ENCODE measurements at places on chromosomes 2 and 18.

DNA sequence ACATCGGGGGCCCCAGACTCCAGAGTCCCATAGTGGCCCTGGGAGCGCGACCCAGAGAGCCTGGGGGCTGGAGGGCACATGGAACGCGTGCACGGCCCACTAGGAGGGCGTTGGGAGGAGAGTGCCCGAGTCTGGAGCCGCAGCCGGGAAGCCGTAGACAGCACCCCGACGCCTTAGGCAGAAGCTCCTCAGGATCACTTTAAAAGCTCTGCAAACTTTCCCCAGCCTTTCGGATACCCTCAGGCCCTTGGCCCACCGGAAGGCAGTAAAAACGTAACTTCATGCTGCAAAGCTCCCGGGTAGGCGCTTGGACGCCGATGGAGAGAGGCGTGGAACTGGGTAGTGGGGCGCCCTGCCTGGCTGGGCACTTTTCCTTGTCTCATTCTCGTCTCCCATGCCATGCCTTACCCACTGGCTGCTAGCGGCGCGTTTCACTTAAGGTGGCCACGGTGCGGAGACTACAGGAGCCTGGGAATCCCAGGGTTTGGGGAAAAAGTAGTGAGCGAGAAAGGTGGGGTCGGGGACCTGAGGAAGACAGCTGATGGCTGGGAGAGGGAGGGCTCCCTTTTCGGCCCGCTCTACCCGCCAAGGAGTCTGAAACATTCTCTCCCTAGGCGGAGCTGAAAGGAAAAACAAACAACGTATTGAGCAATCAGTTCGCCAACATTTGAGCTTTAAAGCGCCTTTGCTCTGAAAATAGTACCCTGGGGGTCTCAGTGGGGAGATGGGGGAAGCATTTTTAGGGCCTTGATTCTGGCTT is 141.8 kb downstream of the MEIS1 start:
- DNase-seq = no peak

DNA sequence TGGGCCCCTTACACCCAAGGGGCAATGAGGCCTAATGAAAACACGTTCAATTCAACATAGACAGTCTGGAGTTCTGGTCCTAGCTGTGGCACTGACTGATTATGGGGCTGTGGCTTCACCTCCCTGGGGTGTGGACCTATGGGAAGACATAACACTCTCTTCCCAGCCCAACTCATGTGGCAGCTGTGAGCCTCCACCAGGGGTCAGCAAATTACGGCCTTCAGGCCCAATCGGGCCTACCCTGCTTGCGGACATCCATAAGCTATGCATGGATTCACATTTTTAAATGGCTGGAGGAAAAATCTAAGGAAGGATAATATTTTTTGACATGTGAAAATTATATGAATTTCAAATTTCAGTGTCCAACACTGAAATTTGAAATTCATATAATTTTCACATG is 101.3 kb downstream of the LOXHD1 start:
- peak; percentile 7 for DNase-seq

DNA sequence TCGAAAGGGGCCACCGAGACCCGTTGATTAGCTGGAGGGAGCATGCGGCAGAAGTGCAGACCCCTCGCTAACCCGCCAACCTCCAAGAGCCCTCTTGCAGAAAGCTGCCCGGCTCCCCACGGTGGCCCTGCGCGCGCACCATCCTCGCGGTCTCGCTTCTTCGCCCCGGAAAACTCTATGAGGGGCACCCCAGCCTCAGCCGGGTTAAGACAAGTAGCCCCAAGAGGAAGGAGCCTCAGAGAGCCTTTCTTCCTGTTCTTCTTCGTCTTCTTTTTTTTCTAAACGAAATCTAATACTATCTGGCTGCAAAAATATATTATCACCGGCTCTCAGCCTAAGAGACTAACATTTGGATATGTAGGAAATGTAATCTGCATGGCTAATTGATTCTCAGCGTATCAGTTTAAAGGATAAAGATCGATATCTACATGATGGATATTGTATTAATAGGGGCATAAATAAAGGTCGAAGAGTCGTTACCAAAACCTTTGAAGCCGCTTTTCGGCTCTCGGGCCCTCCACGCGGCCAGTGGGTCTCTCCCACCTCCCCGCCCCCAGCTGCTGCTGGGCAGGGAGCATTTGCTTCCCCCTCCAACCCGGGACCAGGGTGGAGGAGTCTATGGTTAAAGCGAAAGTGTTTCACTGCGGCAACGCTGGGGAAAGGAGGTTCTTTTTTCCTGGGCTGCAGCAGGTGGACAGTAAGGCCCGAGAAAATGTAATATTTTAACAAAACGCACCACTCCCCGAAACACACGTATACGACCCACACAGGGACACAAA is 6.1 kb upstream of the PAX3 start:
- DNase-seq = no peak

GRCh38 chr2:239214725-239215124 is 186.1 kb downstream of the HDAC4 start:
- no peak for DNase-seq

DNA sequence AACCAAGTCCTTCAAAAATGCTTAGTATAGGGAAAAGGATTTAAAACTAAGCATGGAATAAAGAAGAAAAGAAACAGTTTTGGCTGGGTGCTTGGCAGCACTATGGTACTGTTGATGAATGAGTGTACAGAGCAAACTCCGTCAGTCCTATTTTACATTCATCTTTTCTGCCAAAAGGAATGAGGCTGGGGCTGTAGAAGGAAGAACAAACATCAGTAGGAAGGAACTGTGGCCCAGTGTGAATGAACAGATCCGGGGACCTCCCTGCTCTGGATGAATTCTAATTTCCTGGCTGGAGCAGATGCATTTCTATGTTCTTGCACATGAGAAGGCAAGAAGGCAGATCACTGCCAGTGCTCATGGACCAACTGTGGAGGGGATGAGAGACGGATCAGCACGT is 474.0 kb upstream of the MEIS1 start:
- DNase-seq = no peak

All from stimulated activated CD4-positive, alpha-beta T cell treated with anti-CD3 and anti-CD28 coated beads, Interleukin-2, amount 100 ng/mL, for 24 hours (primary cell).